ENCODE measurements at places on chromosomes 5 and 9.

DNA sequence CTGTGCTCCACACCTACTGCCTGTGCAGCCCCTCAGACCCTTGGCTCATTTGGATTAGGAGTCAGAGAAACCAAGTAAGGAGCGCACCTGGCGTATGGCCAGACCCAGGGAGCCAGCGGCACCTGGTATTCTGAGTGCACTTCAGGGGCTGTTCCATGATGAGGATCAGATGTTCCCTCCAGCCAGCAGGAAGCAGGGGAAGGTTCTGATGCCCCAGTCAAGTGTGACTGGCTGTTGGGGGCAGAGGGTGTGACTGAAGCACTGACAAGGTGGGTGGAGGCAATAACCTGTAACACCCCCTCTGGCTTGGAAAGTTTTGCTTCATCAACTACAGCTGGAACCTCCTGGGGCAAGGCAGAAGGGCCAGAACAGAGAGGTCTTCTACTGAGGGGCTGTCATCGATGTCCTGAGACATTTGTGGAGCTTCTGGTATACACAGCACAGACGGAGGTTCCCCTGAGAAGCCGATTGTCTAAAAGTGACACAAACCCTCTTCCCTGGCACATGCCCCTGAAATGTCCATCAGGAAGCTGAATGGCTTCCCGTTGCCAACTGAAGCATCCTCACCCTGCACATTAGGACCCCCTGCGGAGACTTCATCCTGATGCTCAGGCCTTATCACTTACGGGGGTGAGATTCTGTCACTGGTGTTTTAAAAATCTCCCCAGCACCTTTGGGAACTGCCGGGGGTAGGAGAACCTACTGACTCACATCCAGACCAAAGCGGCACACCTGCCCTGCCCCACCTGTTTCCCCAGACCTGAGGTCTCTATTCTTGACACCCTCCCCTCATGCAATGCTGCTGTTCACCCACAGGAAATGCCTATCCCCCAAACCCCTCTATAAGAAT is 21.1 kb downstream of the TRAF1 start:
- no peak for DNase-seq

GRCh38 chr9:135131488-135131887 is 44.0 kb downstream of the OLFM1 start:
- no peak for DNase-seq

GRCh38 chr9:118533850-118534249 is 829.6 kb downstream of the TLR4 start:
- DNase-seq = no peak

DNA sequence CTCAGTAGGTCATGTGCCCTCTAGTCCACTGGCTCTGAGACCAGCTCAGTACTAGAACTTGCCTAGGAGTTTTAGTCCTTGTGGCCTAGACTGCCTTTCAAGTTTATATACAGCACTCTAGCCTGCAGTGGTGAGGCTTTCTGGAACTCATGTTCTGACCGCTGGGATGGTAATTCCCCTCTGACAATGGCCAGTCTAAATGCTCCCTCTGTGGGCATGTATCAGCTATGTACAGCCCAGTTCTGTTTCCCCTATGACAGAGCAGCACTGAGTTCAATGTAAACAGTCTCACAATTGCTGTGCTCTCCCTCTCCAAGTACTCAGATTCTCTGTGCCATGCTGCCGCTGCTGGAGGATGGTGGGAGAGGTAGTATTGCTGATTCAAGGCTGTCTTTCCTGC is 68.6 kb upstream of the SLC27A6 start:
- DNase-seq = no peak

- peak; percentile 60 for DNase-seq
Measured at GRCh38 chr9:120366644-120367019, 213.3 kb downstream of the CDK5RAP2 start.

DNA sequence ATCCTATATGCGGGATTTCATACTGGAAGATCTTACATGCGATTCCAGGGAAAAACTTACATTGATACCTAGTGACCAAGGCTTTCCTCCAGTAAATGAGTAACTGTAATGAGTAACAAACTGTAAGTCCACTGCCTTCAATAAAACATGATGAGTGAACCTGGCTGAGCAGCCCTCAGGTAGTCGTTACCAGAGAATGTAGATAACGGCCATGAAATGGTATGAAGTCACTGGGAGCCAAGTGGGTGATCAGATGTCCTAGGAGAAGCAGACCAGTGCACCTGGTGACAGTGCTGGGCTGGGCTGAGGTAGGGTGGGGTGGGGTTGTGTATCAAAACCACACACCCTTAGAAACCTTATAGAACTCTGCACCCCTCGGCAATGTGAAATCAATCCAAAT is 203.6 kb downstream of the ALDH1A1 start:
- no peak for DNase-seq

DNA sequence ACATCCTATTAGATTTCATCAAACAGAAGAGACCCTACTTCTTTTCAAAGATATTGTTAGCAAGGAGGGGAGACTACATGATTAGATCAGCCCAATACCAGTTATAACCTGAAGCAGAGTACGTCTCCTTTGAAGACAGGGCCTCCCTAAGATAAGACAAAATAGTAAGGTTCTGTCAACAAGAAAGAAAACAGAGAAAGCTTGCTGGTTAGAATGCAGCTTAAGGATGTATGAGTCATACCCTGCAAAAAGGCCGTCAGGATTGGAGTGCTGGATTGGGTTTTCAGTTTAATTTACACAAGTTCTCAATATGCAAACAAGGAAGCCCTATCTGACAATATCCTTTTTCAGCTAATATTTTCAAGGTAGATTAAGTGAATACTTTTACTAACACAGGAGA is 1581.2 kb upstream of the WWC1 start:
- DNase-seq = no peak

GRCh38 chr9:98040212-98040611 is 16.3 kb upstream of the NANS start:
- no peak for DNase-seq

- no peak for DNase-seq
Measured at GRCh38 chr5:179455320-179455719, 95.0 kb upstream of the RUFY1 start.

- DNase-seq = no peak
Measured at GRCh38 chr9:85062385-85063022, 393.0 kb downstream of the NTRK2 start.

GRCh38 chr9:22645893-22646292 is 199.3 kb downstream of the DMRTA1 start:
- DNase-seq = no peak

DNA sequence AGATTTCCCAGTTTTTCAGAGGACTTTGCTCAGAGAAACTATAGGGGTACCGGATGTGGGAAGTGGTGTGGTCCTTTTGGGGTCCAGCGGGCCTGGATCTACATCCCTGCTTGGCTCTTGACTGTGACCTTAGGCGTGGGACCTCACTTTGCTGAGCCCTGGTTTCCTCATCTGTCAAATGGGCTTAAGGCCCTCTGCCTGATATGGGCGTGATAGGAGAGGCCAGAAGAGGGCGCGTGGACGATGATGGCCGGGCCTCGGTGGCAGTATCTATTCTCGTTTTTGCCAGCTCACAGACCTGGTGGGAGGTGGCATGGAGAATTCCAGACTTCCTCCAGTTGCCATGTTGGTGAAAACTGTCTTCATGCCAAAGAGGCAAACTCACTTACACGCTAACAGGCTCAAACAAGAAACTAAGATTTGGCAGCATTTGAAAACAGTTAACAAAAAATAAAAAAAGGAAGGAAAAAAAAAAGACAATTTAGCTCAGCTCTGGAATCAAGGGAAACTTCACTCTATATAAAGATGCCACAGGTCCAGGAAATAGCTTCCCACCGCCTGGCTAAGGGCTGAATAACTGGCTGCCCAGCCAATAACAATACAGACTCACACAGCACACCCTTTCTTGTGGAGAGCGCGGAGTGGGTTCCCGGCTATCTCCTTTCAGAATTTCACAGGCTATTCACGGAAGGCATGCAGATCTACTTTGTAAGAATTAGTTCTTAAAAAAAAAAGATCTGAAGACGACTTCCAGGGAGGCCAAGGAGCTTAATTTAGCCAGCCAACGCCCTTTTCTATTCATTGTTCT is 1.7 kb downstream of the SH3PXD2B start:
- DNase-seq = no peak

DNA sequence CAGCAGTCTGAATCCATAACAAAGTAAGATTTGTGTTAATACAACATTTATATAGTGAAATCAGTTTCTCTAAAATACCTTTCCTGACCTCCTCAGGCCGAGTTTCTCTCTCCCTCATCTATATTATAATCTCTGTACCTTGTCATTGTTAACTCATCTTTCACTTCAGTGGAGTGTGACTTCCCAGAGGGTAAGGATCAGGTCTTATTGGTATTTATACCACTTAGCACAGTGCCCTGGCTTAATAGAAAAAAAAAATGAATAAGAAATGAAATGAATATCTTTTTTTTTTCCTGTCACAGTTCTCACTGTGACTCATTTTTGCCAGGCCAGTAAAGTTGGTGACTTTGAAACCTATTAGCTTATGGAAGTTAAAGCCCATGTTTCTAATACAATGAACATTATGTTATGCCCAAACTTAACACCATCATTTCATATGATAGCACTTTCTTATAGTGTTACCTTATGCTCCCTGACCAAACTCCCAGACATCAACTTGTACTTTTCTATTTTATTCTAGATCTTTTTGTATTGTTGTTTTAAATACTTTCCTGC is 90.1 kb downstream of the NR3C1 start:
- no peak for DNase-seq

DNA sequence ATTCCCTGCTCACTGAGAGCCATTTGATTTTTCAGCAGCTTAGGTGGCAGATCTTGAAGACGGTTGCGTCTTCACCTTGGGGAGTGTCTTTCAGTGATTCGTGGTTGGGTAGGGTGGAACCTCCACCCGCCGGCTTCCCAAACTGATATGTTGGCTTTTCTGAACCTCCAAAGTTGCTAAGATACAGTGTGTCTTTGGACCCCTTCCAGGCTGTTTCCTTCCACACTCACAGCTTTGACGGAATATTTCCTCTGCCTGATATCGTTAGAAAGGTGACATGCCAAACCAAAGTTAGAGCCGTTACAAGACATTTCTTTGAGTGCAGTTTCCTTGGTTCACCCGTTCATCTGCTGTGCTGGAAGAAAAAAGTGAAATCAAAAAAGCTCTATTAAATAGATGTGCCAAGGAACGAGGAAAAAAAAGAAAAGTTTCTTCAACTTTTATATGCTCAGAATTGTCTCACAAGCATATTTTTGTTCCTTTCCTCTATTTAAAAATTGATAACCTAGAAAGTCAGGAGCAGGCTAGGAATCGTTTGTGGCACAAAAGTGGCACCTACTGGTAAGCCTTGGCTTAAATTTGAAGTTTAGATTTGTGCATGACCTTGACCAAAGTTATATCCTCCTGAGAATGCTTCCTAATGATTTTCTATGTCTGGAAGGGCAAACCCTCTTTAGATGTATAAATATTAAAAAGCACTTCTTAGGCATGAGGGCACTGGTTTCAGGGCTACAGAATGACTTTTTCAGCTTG is 270.7 kb upstream of the WWC1 start:
- DNase-seq = no peak

GRCh38 chr9:16445141-16445920 is 425.1 kb downstream of the BNC2 start:
- DNase-seq = no peak

GRCh38 chr9:93184432-93185265 is 710 bp downstream of the WNK2 start:
- peak; percentile 73 for DNase-seq

DNA sequence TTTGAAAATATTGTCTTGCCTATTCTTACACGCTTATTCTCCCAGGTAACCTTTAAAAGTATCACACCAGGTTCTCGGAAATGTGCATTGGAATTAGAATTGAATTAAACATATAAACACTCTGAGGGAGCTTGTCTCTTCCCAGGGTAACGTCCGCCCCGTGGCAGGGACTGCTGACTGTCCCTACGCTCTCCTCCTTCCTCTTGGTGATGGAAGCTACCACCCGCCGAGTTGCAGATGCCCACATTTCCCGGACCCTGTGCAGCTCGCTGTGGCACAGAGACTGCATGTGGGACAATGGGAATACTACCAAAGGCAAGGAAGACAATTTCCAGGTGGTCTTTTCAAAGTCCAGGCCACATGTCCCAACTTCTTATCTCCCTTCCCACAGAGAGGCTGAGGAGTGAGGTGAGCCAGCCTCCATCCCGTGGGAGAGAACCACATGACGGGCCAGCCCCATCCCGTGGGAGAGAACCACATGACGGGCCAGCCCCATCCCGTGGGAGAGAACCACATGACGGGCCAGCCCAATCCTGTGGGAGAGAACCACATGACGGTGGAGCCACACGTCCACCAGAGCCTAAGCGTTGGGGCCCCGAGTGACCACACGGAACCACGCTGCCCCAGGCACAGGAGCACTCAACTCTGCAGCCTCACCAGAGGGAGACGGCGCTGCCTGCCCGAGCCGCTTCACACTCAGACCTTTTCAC is 249.4 kb upstream of the IRX1 start:
- no peak for DNase-seq
